ENCODE measurements at places on chromosomes 6 and 20. TPM values are rescaled to one million over a fixed set of nuclear protein-coding genes. Genes with fewer than 3 reads are reported as not detected.

FAXC gene
- not detected for total RNA-seq

DNA sequence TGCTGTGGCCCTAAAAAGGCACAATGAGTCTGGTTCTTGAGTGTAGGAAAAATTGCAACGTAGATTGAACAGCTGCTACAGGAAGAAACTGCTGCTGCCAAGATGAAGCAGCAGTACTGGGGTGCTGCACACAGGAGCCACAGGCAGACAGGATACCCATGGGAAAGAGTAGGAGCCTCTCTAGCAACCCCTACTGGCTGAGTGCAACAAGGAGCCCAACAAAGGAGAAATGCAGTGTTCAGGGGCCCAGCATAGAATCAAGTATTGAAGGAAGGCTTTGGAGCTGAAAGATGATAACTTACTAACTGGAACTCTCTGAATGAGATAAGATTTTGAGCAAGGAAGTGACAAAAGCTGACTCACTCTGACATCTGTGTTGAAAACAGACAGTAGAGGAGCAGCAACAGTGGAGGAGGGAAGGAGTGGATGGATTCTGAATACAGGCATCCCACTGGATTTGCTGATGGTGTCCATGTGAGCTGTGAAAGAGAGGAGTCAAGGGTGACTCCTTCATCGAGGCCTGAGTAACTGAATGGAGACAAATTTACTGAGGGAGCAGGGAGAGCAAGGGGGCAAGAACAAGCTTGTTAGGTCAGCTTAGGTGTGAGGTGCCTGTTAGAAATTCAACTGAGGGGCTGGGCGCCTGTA lies 534.7 kb upstream of the JARID2 start:
- DNase-seq, result no peak

CST1 gene
- total RNA-seq, result not detected

METTL24 gene
- total RNA-seq, result not detected

PROKR2 gene
- not detected for total RNA-seq

- no peak for DNase-seq
Measured at GRCh38 chr6:25336996-25337395, 57.8 kb downstream of the CARMIL1 start.

GRCh38 chr6:132598473-132598872 lies 8.9 kb upstream of the TAAR5 start:
- DNase-seq, result no peak

HLA-DQB2 gene
- total RNA-seq, result 5.4 TPM

DNA sequence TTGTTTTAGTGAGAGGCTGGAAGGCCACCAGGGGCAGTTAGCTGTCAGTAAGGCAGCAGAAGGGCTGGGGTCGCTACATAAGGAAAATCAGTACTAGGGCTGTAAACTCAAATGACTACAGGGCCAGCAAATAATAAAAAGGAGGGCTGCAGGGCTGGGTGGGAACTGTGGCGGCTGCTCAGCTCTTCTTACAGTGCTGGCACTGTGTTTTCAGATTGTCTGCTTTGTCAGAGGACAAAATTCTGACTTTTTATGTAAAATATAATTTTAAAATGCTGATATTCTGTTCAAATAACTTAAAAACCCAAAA lies 23.2 kb downstream of the HLA-A start:
- no peak for DNase-seq

GRCh38 chr6:145276756-145277155 lies 458.6 kb downstream of the EPM2A start:
- no peak for DNase-seq

GRCh38 chr6:74283532-74283931 lies 587.5 kb downstream of the CD109 start:
- no peak for DNase-seq

GRCh38 chr6:152701081-152701862 lies 3.6 kb downstream of the MYCT1 start:
- no peak for DNase-seq

DNA sequence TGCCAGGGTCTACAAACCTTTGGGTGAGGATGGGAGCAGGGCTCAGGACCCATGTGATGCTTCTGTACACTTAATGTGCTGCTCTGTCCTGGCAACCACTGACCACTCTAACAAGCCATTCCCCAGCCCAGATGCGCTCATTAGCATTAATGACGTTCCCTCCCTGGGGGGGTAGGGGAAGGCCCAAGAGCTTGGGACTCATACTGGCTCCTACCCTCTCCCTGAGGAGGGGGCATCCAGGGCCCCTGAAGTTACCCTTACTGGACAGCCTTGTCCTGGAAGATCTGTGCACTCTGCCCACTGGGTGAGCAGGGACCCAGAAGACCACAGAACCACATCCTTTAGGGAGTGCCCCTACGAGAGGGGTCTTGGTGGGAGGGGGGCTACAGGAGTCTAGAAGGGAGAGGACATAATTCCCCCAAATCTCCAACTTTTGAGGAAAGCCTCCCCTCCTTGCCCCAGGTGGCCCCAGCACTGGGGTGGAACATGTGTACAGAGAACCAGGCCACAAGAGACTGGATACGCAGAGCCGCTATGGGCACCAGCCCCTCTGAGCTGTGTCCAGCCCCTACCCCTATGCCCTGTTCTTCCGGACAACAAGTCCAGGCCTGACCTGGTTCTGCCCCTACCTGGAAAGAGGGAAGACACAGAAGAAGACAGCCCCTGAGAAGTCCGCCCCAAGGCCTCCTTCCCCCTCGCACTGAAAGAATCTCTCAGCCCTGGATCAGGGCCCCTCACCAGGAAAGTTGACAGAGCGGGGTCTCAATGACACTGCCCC lies 1.4 kb downstream of the TEAD3 start:
- no peak for DNase-seq

DNA sequence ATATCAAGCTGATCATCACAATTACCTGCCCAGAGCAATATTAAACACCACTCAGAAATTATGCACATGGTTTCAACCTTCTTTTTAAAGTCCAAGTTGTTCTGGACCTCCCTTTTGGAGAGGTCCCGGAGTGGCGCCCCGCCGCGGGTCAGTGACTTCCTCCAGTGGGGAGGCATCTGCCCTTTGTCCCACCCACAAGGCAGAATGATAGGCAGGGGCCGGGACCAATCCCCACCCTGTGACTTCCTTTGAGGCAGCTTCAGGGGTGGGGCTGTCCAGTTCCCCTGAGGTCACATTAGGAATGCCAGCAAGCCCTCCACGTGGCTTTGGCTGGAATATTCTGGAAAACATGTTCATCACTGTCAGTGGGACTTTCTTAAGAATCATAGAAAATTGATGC lies 207.0 kb downstream of the ANKRD60 start:
- DNase-seq, result no peak

DNA sequence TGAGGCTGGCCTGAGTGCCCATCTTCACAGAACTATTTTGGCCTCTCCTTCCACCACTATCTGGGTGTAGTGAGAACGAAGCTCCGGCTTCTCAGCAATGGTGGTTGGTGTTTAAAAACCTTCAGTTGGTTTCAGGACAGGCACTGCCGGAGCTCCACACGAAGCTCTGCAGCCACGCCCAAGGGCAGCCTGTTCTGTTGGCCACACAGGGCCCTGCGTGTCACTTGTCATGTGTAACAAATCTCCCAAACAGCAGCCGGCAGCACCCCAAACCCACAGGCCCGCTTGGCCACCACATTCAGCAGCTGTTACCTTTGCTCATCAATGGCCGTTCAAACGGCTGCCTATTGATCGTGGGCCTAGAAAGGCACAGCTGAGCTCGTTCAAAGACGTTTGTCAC lies 97.5 kb downstream of the ERMARD start:
- no peak for DNase-seq

DNA sequence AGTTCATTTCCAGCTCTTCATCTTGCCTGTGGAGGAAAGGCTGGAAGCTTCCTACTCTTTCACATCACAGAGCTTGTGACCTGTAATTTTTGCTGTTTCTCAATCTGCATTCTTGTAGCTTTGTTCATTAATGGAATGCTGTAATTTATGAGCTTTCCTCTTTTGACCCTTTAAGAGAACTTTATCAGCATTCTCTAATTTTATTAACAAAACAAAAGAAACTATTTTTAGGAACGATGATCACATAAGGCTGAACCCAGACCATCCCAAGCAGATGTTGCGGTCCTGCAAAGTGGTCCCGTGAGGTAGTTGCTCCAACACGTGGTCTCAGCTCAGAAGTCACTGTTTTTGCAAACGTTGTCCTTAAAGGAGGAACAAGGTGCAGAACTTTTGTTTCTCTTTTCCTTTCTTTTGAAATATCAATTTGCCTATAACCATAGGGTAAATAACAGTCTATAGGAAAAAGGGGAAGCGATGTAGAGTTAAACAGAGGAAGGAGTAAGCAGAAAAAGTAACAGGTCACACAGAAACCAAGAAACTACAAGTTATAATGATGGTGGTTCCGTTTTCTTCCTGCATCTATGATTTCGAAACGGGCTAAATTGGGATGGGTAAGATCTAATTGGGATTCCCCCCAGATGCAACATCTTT lies 121.3 kb upstream of the PHACTR1 start:
- no peak for DNase-seq

DNA sequence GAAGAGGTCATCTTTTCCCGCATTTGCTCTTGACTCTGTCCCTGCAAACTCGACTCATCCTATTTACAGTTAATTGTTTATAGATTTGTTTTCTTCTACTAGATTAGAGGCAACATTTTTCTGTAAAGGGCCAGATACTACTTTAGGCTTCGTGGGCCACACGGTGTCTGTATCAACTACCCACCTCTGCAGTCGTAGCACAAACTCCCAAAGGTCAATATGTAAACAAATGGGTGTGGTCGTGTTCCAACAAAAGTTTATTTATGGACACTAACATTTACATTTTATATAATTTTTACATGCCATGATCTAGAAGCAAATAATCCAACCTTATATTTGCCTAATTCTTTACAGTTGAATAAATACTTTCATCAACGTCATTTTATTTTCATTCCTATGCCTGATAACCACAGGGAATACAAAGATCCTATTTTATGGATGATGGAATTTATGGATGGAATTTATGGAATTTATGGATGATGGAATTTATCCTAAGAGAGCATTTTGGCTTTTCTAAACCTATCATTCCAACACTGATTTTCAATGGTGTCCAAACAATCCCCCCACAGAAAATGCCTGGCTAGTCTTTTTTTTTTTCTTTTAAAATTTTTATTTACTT lies 232.8 kb downstream of the MYLK4 start:
- no peak for DNase-seq

DNA sequence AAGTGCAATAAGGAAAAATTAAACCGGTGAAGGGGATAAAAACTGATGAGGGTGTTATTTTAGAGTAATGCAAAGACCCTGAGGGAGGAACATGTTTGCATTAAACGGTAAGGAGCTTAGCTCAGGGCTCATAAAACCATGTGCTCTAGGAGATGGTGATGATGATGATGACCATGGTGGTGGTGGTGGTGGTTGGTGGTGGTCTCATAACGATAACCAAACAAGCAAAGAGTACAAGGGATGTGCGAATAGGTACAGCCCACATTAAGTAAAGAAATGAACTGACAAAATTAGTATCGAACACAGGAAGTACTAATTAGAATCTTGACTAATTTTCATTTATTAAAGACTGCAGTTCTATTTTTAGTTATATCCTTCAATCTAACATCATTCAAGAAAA lies 139.1 kb downstream of the ATXN1 start:
- no peak for DNase-seq

GRM1 gene
- not detected for total RNA-seq

GRCh38 chr20:48818481-48818987 lies 9.3 kb downstream of the PREX1 start:
- DNase-seq, result peak; percentile 54

SLPI gene
- not detected for total RNA-seq

- DNase-seq, result no peak
Measured at GRCh38 chr20:49785852-49786175, 26.8 kb upstream of the SLC9A8 start.

DNA sequence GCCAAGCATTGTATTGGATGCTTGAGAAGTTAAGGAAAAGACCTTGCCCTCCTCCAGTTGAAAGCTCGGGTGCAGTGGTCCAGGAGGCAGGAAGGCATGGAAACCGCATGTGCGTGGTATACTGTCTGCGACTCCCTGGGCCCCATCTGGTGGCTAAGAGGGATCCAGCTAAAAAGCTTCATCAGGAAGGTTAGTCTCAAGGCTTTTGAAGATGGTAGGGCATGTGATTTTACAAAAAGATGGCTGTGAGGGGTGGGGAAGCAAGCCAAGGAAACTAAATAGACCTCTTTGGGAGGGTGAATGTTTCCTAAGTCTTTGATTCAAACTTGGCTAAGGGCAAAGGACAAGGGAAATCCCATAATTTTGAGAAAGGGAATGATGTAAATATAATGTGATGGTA lies 109.1 kb upstream of the TIAM2 start:
- no peak for DNase-seq

SLC32A1 gene
- total RNA-seq, result not detected

AMD1 gene
- total RNA-seq, result 133 TPM

DNA sequence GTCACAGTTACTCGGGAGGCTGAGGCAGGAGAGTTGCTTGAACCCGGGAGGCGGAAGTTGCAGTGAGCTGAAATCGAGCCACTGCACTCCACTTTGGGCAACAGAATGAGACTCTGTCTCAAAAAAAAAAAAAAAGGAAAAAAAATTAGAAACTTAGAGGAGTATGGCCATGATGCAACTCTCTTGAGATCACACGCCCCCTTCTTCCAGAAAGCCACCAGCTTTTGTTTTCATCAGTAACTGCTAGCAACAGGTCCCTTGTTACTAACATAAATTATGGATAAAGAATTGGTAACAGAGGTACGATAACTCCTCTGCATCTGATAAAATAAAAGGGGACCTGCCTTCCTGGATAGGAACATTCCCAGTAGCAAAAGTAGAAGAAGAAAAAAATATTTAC lies 308.2 kb downstream of the CD83 start:
- no peak for DNase-seq

BMP6 gene
- total RNA-seq, result 1.2 TPM

DNA sequence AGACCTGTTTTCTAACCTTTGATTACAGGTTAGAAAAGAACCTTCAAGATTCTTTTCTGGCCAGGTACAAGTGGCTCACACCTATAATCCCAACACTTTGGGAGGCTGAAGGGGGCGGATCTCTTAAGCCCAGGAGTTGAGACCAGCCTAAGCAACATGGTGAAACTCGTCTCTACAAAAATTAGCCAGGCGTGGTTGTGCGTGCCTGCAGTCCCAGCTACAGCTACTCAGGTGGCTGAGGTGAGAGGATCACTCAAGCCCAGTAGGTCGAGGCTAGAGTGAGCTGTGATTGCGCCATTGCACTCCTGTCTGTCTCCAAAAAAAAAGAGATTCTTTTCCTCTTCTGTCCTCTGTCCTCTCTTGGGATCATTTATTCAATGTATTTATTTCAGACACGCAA lies 14.5 kb downstream of the PPIL1 start:
- no peak for DNase-seq

GRCh38 chr20:10565922-10566897 lies 107.6 kb downstream of the JAG1 start:
- no peak for DNase-seq

DNA sequence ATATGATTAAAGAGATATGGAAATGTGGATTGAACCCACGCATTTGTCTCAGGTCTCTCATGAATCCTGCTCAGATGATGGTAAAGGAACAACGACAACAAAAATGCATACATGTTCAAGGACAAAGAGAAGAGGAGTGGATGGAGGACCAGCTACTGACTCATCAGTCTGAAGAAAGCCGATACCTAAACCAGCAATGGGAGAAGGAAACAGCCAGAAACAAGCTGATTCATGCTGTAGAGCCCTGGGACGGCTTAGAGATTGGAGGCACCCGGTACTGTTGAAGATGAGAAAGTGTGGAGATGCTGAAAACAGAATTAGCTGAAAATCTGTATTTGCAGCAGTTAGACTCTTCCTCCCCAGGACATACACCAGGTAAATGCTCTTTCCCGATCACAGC lies 14.4 kb upstream of the RIPPLY2 start:
- DNase-seq, result no peak

GRCh38 chr20:53656293-53657202 lies 62.9 kb upstream of the ZNF217 start:
- DNase-seq, result no peak

PAX1 gene
- not detected for total RNA-seq
